ENCODE measurements at places on chromosomes 7 and 10.

DNA sequence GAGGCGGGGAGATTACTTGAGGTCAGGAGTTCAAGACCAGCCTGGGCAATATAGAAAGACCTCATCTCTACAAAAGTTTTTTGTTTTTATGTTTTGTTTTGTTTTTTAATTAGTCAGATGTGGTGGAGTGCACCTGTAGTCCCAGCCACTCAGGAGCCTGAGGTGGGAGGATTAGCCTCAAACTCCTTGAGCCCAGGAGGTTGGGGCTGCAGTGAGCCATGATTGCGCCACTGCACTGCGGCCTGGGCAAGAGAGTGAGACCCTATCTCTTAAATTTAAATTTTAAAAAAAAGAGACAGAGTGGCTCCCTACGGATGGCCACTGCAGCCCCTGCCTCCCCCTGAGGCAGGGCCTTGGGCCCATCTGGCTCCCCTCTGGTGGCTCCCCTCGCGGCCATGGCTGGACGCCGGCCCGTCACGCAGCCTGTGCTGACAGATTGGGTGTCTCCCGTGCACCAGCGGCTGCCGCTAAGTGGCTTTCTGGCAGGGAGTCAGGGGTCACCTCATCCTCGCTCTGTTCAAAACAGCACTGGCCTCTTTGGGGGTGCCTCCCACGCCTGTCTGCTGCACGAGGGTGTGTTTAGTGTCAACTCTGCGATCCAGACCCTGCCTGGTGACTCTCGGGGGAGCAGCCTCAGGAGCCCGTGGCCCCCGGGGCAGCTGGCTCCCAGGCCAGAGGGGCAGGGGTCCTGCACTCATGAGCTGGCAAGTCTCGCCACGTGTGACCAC, 44.4 kb upstream of the ELN start:
- no peak for DNase-seq

GRCh38 chr10:77383861-77384553, 253.6 kb downstream of the KCNMA1 start:
- DNase-seq = no peak

DNA sequence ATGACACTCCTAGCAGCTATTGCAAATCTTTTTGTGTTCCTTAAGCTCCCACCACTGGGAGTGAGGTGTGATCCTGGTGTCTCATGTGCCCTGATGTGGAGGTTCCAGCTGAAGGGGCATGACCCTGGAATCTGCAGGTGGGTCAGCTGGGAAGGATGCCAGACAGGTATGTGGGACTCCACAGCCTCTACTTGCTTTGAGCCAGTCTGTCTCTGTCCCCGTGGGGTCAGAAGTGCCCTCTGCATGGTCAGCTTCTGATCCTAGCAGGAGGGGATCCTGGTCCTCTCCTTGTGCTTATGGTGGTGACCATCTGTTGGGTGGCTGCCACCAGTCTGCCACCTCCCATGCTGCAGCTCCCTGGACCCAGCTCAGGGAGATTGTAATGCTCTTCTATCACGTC, 51.1 kb upstream of the COMTD1 start:
- DNase-seq = no peak

- no peak for DNase-seq
Observed at GRCh38 chr10:100904917-100905316, 7.8 kb upstream of the SLF2 start.

- DNase-seq = no peak
Observed at GRCh38 chr10:120521880-120522279, 64.9 kb downstream of the PLPP4 start.

GRCh38 chr7:87414794-87415188, 60.7 kb downstream of the ABCB4 start:
- DNase-seq = no peak

GRCh38 chr10:123666318-123667236, at the start of gene GPR26:
Gene GPR26, plus strand, starts transcription at chr10:123666355. Its CDS starts 53 bp downstream, at chr10:123666408.
- DNase-seq = no peak

DNA sequence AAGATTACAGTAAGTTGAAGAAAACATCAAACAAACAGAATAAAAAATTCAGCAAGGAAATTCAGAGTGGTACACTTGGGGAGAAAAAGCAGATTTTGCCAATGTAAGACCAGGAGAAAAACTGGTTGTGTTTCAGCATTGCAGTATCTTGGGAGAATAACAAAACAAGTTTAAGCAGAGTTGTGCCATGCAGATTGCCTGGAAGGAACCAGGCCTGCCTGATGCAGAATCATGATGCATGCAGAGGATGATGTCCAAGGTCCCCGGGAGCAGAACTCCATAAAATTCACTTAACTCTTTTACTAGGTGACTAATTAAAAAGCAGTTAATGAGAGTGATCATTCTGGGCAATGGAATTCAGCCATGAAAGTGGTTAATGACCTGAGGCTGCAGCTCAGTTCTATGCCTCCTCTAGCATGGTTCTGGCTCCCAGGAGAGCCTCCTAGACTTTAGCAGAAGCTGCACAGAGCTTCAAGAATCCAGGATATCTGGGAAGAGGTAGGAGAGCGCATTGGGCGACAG, 379.7 kb upstream of the C7orf33 start:
- no peak for DNase-seq

- DNase-seq = no peak
Observed at GRCh38 chr7:130935564-130936157, 201.7 kb upstream of the KLF14 start.

GRCh38 chr10:107692072-107692471, 527.6 kb upstream of the SORCS1 start:
- no peak for DNase-seq

GRCh38 chr7:159064816-159065510, 79.7 kb downstream of the VIPR2 start:
- DNase-seq = no peak

GRCh38 chr10:103058034-103058433, 135.0 kb downstream of the NT5C2 start:
- no peak for DNase-seq

DNA sequence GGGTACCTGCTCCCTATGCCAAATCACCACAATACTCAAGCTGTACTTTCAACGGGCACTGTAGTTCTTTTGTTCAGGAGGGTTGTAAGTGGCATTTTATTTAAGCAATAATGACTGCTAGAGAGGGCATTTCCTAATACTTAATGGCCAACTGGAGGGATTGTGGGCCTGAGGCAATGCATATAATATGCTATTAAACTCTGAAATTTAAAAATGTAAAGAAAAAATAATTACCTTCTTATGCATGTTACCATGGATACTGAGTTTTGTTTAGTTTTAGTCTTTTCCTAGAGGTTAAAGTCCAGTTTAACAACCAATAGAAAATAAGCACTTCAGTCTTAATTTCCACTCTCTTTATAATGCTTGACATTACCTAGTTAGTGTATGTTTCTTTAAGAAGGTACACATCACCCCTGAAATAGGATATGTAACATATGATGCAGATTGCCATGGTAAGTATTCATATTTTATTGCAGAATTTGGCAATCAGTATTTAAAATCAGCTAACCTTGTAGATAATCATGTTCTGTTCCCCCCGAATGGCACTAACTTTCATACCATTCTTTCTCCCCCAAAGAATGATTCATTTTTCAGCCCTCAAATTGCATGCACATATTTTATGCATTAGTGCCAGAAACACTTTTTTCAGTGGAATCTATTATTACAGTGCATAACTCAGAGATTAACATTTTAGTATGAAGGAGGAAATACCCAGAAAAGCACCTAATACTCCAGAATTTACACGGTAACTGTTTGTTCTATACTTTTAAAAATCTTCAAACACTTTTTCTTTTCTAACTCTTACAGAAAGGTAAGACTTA, 90.3 kb upstream of the ZNF438 start:
- no peak for DNase-seq

- no peak for DNase-seq
Observed at GRCh38 chr10:49458869-49459268, 63.0 kb upstream of the DRGX start.
